ENCODE measurements at places on chromosomes 1 and 21.

- no peak for DNase-seq
These were observed 11.5 kb downstream of the PTCH2 start for GRCh38 chr1:44831516-44831915.

DNA sequence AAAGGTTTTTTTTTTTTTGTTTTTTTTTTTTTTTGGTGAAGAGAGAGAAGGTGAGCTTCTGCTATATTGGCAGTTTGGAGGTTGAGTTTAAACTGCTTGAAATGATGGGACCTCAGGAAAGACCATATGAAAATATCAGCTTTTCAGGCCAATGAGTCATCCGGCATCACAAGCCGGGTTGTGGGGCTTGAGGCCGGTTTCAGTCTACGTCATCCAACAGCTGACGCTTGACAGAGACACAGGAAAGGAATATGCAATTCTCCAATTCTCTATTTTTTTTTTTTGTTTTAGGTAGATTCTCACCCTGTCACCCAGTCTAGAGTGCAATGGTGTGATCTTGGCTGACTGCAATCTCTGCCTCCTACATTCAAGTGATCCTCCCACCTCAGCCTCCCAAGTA is 52.4 kb downstream of the KCNJ6 start:
- no peak for DNase-seq

GRCh38 chr1:227947676-227948492 is at the start of gene WNT9A:
Gene WNT9A, minus strand, starts transcription at chr1:227947932. Its CDS starts 45 bp downstream, at chr1:227947887.
- DNase-seq, result no peak

DNA sequence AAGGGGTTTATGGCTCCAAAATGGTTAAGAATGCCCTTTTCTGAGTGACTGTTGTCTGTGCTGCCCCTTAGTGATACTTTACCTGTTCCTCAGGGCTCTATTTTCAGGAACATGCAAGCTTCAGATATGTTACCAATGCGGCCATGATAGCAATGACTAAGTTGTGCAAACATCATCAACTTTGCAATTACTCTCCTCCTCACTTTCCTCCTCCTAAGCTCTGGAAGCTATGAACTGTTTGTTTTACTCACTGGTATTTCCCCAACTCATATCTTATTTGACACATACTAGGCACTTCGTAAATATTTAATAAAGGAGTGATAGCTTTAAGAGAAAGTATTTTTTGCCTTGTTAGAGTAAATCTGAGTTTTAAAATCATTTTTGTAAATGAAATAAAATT is 53.8 kb downstream of the RWDD3 start:
- DNase-seq, result no peak

- no peak for DNase-seq
These were observed 196.6 kb upstream of the HMCN1 start for GRCh38 chr1:185537596-185537995.

DNA sequence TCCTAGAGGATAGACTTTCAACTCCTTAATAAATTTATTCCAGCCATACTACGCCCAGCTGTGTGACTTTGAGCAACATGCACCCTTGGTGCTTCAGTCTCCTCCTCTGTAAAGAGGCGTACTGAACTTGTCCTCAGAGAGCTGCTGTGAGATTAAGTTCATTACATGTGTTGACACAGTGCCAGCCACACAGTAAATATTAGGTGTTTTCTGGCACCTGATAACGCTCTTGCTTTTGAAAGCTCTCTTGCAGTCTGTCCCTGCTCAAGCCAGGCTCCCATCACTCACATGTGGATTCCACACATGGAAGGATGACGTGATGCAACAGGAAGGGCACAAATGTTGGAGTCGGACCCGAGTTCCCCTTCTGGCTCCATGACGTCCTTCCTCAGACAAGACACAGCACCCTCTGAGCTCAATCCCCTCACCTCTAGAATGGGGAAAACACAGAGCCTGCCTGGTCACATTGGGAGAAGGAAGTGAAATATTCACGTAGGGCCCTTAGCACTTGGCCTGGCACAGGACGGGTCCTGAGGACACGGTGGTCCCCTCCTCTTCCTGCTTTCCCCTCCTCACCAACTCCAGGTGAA is 7.7 kb downstream of the IFNLR1 start:
- no peak for DNase-seq

GRCh38 chr1:22051607-22052114 is 848 bp upstream of the CDC42 start:
- DNase-seq, result no peak

GRCh38 chr1:206715552-206716158 is 30.9 kb downstream of the MAPKAPK2 start:
- DNase-seq, result no peak

DNA sequence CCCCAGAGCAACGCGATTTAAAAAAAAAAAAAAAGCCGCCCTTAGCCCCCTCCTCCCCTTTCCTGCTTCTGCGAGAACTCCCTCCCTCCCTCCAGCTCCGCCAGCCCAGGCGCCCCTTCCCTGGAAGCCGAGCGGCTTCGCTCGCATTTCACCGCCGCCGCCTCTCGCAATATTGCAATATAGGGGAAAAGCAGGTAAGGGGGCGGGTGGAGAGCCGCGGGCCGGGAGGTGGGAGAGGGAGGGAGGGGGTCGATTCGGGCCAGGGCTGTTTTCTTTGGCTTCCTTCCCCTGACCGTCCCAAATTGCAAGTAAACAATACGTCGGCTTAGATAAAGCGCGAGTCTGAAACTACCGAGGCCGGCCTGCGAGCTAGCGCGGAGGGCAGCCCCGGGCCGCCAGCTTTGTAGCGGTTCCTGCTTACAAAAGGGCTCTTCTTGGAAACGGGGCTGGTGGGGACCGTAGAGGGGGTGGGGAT is 408 bp downstream of the LMO4 start:
- DNase-seq, result no peak

DNA sequence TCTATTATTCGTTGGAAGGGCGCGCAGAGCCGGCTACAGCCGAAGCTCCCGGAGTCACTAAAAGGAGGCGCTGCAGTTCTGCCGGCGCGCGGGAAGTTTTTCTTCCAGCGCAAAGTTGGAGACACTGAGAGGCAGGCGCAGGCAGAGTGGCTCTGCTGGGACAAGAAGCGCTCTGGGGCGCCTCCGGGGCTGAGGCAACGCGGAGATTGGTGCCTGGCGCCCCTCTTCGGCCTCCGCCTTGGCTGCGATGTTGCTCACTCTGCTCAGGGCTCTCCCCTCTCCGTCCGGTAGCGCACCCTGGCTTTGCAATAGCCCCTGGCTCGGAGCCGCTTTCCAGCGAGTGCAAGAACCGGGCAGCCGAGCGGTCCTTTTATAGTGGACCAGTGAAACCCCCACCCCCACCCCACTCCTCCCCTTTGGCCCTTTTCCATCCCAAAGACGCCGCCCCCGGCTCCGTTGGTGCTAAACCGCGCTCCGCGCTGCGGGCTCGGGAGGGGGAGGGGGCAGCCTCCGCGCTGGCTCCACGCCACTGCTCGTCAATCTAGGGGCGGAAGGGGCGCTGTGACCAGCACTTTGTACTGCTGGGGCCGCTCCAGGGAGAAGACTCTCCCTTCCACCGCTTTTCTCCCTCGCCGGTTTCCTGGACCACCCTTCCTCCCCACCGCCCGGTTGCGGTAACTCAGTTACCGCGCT is at the start of gene ADAMTS1:
ADAMTS1 (minus strand) TSS at position 344 of the 693 bp plus-strand sequence. CDS start 455 bp downstream, outside the sequence.
- DNase-seq, result peak; percentile 88

- DNase-seq, result no peak
These were observed 89.6 kb downstream of the RERE start for GRCh38 chr1:8727809-8728213.

DNA sequence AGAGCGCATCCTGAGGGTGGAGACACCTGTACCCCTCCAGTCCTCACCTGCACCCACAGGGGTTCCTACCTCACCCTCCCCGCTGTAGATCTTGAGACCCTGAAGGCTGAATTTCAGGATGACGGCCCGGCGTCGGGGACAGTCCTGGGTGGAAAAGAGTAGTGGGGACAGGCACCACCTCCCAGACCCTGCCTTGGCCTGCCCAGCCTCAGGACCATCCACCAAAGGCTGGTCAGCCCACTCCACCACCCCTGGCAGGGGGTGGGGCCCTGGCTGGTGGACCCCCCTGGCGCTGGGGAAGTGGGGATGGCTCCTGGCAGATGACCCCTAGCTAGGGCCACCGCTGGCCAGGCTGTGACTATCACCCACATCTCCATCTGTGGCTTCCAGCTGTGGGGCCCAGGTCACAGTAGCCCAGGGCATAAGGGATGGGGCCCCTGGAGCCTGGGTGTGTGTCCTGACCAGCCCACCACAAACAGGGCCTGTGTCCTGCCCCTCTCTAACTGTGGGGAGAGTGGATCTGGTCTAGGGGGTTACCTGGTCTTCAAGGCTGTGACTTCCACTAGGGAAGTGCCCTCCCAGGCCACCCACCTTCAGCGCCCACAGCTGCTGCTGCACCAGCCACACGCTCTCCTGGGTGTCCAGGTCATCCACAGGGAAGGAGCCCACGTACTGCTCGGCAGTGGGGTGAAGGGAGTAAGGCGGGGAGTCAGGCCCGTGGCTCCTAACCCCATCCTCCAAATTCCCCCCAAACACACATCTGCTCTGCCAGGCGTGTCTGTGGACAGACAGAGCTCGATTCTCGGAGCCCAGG is 5.4 kb downstream of the SH2D5 start:
- no peak for DNase-seq

GRCh38 chr1:157925419-157926166 is 67.9 kb upstream of the KIRREL1 start:
- no peak for DNase-seq

GRCh38 chr21:33828083-33828482 is 87.5 kb downstream of the ATP5PO start:
- no peak for DNase-seq

GRCh38 chr1:65341381-65341780 is 32.0 kb downstream of the DNAJC6 start:
- no peak for DNase-seq

- no peak for DNase-seq
These were observed 288.9 kb downstream of the TM2D1 start for GRCh38 chr1:61436016-61436415.

DNA sequence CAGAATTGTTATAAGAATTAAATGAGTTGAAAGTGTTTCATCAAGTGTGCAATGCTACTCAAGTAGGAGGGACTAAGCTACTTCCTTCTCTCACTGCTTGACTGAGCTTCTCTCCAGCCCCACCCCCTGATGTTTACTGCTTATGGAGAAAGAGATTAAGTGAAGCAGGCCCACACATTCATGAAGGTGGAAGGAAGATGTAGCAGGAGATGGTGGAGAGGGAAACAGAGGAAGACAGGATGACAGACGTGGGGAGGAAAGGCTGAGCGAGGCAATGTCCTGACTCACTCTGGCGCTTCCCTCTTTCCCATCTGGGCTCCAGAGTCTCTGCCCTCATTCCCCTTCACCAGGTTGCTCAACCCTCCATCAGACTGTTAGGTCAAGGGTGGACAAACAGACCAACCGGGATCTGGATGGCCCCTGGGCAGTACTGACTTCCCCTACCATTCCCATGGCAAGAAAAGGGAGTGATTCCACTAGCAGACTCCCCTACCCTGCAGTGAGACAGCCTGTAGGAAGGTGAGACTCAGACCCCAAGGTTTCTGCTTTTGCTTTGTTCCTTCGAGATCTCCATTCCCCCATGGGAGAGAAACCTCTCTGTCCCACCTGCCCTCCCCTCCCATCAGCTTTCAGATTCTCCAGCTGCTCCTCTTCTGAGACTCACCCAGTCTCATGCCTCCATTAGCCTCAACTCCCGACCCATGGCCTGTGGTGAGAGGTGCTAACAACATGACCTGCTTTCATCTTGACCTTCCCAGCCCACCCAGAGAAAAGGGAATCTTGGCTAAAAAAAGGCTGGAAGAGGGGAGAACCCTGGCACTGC is 3.1 kb upstream of the ARHGEF2 start:
- no peak for DNase-seq

GRCh38 chr1:206449565-206449964 is 20.7 kb upstream of the IKBKE start:
- DNase-seq, result no peak

DNA sequence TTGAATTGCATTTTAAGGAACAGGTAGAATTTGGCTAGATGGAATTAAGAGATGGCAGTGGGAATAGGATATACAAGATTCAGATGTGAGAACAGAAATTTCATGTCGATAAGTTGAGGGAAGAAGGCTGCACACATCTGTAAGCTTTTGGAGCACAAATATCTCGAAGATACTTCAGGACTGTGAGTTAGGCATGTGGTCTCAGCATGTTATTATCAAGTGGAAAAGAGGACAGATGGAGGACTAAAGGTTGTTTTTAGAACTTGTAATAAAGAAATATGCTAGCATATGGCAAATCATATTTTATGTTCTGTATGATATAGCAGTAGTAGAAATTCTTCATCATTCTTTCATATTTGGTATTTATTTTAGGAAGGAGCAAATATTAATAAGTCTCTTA is 61.5 kb downstream of the KIF1B start:
- DNase-seq, result no peak

DNA sequence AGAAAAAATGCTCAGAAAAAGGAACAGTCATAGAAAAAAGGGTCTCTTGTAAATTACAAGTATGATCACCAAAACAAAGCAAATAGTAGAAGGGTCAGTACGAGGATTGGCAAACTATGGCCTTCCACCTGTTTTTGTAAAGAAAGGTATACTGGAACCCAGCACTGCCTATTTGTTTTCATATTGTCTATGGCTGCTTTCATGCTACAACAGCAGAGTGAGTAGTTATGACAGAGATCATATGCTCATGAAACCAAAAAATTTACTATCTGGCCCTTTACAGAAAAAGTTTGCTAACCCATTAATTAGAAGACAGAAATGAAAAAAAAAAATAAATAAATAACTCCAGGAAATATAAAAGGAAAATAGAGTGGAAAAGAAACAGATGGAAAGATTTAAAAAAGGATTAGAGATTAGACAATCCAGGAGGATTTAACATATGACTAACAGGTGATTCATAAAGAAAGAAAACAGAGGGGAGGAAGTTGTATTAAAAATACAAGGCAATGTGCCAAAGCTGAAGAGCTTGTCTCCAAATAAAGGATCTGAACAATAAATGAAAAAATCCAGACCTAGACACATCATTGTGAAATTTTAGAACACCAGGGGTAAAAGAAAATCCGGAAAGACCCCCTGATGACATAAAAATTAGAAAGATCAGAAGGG is 108.5 kb upstream of the SERTAD4 start:
- no peak for DNase-seq

GRCh38 chr1:211386921-211387320 is 60.3 kb downstream of the TRAF5 start:
- DNase-seq, result no peak

- no peak for DNase-seq
These were observed 37.3 kb upstream of the LBR start for GRCh38 chr1:225464851-225465792.

DNA sequence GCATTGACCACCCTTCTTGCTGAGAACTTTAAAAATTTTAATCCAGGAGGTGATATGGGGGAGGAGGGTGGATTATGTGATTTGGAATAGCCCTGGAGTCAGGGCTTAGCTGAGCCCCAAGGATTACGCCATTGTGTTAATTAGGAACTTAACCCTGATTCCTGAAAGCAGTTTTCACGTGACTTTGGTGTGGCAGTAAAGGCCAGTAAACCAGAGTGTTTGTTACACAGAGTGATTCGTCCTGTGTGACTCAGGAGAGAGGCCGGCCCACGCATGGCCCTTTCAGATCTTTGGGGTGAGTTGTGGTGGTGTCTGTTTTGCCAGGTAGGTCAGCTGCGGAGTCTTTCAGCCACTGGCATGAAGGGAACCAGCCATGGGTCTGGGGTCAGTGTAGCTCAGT is 107.6 kb downstream of the NOS1AP start:
- DNase-seq, result no peak

GRCh38 chr1:82215056-82215852 is 414.5 kb downstream of the ADGRL2 start:
- no peak for DNase-seq

Data from left renal pelvis (tissue), 4 donors.